ENCODE measurements at places on chromosomes 4 and X.

- DNase-seq: peak; percentile 85
Observed at GRCh38 chr4:10461091-10461849, 4.0 kb upstream of the ZNF518B start.

GRCh38 chr4:26763648-26764047 is 97.0 kb upstream of the STIM2 start:
- no peak for DNase-seq

DNA sequence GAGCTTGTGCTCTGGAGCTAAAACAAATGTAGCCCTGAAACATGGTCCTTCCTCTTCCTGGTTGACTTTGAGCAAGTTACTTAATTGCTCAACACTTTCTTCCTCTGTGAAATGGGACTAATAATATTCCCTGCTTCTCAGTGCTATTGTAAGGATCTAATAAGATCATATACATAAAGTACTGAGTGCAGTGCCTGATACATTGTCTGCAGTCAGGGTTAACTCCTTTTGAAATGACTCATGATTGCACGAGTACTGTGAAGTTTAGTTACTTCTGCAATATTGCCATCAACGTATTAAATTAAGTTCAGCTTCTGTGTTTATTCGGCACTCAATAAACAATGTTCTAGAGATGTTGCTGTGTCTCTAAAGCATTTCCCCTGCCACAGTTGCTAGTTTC is 91.8 kb upstream of the HPRT1 start:
- no peak for DNase-seq

- DNase-seq: no peak
Observed at GRCh38 chr4:96145601-96146000, 305.7 kb downstream of the PDHA2 start.

DNA sequence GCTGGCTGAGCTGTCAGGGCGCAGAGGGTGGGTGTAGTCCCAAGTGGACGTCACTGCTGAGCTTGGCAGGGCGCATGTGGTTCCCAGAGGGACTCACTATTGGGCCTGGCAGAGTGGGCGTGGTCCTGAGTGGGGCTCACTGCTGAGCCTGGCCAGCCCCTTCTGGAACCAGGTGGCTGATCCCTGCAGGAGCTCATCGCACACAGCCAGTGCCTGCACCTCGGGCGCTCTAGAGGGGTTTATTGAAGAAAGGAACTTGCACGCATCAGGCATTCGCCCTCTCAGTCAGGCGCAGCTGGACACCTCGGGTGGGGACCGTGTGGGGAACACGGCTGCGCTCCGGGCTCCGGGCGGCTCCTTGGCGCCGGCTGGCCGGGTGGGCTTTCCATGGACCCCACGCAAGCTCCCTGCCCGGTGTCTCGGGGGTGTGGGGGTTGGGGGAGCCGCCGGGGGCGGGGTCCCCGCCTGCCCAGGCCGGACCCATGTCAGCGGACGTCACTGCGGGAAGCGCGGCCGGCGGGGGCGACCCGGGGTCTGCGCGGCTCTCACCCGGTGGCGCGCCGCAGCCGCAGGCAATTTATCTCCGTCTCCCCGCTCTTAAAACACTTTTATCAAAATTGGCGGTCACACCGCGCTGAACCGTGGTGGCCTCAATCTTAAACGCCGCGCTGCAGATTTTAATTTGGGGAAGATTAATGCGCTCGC is 65.4 kb upstream of the NKX1-1 start:
- DNase-seq: no peak

GRCh38 chr4:112954286-112954685 is 95.2 kb upstream of the ANK2 start:
- DNase-seq: no peak

- no peak for DNase-seq
Observed at GRCh38 chr4:166363198-166363597, 490.2 kb downstream of the TLL1 start.

DNA sequence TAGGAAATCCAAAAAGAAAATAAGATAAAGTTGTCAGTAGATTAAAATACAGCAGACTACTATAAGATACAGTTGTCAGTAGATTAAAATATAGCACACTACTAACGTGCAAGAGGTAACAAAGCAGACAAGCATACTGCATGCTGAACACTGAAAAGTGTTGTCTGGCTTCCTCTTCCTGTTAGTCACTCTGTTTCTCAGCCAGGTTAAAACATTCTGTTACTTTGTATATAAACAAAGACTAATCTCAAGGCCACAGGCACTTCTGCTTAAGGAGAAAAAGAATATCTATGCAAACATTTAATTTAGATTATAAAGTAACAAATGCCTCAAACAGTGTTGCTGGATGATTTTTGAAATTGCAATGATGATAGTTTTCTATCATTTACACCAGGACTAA is 41.0 kb upstream of the SCD5 start:
- DNase-seq: no peak

DNA sequence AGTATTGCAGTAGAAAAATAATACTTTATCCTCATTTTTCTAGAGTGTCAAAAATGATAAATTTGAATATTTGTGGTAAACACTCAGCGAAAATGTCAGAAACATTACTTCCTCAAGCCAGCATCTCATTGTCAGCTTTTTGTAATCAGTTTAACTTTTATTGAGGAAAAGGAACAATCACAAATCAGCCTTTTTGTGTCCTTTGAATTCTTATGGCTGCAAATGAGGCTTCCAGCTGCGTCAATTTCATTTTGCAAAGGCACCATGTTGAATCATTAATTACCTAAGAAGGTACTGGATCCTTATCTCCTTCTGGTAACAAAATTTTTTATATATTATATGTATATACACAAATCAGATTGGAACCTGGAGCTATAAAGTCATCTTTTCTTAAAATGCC is 442.6 kb upstream of the CPEB2 start:
- DNase-seq: no peak

DNA sequence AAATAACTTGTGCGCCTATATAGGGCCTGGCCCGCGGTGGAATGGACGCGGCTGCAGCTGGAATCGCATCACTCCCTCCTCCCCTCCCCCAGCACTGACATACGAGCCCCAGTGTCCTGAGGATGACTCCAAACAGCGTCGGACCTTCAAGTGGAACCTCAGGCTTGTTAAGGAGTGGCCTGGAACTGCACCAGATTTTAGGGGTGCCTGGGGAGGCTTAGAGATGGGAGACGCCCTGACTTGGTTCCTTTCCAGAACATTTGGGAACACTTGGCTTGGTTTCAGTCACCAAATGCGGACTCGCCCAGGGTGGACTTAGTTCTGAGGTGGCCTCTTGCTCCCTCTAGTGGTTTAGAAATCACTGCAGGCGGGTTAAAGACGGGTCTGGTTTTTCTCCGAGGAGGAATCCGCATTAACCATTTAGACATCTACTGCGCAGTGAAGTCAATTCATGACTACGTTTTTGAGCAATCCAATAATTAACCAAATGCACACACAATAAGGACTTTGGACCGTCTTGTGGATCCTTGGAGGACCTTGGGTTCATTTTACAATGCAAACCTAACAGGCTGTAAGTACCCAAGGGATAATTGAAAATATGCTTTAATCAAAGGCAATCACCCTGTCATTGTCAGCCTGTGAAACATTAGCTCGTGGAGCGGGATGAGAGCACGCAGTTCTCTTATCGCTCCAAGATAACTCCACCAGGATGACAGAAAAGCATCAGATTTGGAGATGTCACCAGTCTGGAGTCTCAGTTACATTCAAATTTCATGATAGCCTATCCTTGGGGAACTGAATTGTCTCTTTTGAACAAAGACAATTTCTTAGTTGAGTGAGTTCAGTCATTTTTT is 11.2 kb upstream of the PDGFRA start:
- peak; percentile 90 for DNase-seq
